Non-pigmented ciliary epithelial cell (primary cell): ENCODE measurements at places on chromosomes 2 and 18.

DNA sequence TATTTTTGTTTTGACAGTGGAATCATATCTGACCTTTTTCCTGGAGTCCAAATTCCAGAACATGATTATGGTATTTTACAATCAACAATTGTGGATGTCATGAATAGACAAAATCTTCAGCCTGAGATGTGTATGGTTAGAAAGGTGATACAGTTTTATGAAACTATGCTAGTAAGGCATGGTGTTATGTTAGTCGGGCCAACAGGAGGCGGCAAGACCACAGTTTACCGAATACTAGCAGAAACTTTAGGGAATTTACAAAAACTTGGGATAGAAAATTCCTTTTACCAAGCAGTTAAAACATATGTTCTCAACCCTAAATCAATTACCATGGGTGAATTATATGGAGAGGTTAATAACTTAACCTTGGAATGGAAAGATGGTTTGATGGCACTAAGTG lies 137.0 kb downstream of the DNAH6 start:
- no peak for DNase-seq

GRCh38 chr2:132615329-132616085 lies 54.5 kb downstream of the LYPD1 start:
- no peak for DNase-seq

- DNase-seq = peak; percentile 81
Measured at GRCh38 chr18:22683196-22683676, 249.9 kb upstream of the RBBP8 start.

DNA sequence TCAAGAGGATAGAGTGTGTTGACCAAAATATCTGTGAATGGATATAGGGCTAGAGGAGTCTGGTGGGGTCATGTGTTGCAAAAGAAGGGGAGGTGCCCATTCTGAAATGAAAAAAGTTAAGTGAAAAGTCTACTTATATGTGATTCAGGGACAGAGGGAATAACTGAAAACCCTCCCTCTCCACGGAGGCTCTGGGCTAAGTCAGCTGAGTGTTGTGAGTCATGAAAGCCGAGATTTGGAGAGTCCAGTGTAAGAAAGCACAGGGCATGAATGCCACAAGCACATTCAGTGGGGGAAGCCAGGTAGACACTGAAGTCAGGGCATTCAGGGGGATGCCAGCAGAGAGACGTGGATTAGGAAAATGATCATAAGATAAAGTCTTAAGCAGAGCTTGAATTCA lies 871.9 kb downstream of the TSN start:
- DNase-seq = no peak

DNA sequence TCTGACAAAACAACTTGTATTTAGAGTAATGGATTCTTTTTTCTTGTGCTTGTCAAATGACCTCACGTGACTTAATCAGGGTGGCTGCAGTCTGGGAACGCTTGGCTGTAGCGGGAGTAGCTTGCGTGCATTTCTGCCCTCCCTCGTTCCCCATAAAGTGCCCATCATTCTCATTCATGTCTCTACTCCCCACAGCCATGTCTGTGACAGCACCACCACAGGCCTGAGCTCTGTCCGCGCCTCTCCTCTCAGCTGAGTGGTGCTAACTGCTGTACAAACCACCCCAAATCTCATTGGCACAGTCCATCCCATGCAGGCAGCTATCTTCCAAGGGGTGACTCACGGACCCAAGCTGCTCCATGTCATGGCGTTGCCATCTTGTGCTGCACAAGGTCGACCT lies 161.7 kb downstream of the TSN start:
- DNase-seq = no peak

- DNase-seq = no peak
Measured at GRCh38 chr2:152042636-152043615, 55.9 kb downstream of the CACNB4 start.

- no peak for DNase-seq
Measured at GRCh38 chr2:54954705-54955357, 95.4 kb downstream of the RTN4 start.
